ENCODE measurements at places on chromosomes 4 and X.

DNA sequence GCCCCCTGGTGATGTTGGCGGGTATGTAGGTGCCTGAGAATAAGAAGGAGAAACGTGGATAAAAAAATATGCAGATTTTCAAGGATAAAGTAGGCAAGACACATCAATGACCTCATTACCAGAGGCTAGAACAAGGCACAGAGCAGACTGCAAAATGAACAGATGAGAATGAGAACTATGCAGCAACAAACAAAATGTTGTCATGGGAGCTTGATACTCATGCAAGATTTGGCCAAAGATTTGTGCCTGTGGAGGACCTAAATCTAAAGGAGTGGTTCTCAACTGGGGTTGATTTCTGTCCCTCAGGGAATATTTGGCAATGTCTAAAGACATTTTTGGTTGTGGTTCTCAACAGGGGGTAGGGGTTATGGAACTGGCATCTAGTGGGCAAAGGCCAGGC, 177.3 kb downstream of the FRMPD4 start:
- no peak for DNase-seq

GRCh38 chrX:110992611-110993010, 103.4 kb upstream of the PAK3 start:
- peak; percentile 22 for DNase-seq

DNA sequence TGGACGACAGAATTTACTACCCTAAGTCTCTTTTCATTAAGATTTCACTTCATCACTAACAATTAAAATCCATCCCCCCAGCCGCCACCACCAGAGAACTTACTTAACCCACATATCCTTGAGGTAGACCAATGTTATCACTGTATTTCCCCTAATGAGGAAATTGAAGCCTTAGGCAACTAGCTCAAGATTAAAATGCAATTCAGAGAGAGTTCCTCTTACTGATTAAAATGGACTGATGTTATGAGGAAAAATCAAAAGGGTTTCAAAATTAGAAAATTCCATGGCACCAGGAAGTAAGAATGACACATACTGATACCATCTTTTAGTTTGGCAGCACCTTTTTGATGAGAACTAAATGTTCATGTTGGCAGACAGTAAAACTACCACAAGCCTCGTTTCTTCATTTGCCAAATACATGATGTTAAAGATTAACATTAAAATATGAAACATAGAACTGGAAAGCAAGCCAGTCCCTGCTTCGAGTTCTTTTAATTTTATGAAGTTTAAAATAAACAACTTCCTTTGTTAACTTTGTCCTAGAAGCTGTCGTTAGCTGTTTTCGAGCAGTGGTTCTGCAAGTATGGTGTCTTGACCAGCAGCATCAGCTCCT, 69.3 kb upstream of the CCDC160 start:
- DNase-seq, result no peak

- no peak for DNase-seq
These were observed 162.7 kb upstream of the MBNL3 start for GRCh38 chrX:132651421-132652086.

- DNase-seq, result no peak
These were observed 95.0 kb downstream of the BANK1 start for GRCh38 chr4:101885574-101885973.

GRCh38 chr4:151323667-151324066, 1.7 kb downstream of the SH3D19 start:
- DNase-seq, result no peak

DNA sequence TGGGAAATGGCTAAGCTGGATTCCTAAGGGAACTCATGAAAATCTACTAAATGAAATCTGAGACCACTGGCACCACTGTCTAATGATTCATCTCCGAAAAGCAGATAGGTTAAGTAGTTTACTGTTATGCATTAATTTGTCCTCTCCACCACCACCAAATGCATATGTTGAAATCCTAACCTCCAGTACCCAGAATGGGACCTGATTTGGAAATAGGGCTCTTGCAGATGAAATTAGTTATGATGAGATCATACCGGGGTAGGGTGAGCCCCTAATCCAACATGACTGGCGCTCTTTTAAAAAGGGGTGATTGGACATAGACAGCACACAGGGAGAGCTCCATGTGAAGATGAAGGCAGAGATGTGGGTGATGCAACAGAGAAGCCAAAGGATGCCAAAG, 124.9 kb upstream of the GUCY1A1 start:
- DNase-seq, result no peak

DNA sequence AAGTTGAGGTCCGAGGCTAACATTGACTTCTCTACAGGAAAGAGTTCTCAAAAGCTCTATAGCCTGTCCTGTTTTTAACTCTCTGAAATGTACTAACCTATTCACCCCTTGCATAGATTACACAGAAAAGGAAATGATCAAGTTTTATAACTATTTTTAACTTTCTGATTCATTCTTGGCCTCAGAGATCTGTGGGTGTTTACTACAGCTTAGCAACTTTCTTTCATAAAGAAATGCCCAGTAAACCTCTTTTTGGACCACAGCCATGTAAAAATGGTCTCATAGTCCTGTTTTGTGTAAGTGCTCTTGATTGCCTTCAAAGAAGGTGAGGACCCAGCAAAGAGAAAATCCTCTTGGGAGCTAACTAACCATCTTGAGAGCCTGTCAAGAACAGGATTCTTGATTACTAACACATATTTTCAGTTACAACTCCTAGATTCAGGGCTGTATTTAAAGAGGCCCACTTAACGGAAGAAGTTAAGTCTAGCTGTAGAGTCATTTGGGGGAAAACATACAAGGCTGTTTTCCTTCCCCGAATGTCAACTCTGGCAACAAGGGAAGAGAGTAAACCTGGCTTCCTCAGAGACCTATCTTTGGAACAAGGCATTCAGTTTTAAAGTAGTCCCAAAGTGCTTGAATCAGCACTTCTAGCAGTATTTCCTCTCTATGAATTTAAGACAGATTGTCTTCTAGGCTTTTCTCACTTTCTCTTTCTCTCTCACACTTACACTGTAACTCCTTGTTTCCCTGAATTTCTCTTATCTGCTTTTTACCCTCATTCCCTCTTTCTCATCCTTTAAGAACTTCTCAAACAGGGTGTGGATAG, 78.2 kb downstream of the IL21 start:
- DNase-seq, result peak; percentile 13

DNA sequence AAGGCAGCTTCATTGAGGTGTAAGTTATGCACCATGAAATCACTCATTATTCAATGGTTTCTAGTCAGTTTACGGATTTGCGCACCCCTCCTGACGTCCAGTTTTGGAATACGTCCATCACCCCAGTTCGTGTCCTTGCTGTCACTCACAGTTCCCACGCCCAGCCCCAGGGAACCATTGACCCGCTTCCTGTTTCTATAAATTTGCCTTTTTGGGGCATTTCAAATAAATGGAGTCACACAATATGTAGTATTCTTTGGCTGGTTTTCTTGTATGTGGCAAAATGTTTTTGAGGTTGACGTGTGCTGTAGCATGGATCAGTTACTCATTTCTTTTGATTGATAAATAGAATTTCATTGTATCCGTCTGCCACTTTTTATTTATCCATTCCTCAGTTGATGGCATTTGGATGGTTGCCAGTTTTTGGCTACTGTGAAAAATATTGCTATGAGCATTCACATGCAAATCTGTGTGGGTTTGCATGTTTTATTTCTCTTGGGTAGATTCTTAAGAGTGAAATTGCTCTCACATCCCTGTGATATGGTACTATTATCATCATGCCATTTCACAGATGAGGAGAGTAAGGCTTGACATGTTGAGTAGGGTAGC, 18.4 kb upstream of the SORCS2 start:
- DNase-seq, result no peak

GRCh38 chrX:80812176-80812575, 2.5 kb upstream of the BRWD3 start:
- DNase-seq, result peak; percentile 51

- DNase-seq, result no peak
These were observed 6.8 kb upstream of the SLC25A6 start for GRCh38 chrX:1398431-1399340.

- no peak for DNase-seq
These were observed 45.5 kb downstream of the JAKMIP1 start for GRCh38 chr4:6154875-6155274.

GRCh38 chr4:39166177-39166576, 16.2 kb upstream of the WDR19 start:
- DNase-seq, result no peak

DNA sequence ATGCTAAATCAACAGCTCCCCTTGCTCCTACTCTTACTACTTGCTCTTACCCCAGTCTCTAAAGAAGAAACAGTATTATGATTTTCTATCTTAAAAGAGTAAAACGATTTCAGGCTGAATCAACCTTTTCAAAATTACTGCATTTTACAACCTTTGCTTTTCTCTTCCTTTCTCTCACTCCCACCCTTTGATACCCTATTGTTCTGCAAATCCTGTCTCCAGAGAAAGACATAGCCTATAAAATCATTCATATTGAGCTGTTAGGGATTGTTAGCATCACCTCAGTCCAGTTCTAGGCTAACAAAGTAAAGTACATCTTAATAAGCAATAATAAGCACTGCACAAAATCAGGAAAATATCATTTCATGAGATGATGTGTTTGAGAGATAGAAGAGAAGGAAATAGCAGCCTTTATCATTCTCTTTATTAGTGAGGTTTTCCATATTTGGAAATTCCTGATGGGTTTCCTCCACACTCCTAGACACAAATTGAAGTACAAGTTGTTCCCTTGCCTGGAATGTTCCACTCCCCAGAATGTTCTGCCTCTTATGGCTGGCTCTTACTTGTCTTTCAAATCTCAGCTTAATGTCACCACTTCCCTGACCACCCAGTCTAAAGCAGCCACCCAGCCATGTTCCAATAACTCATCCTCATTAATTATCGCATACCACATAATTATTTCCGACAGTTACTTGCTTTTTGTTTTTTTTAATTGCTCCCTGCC, 219.7 kb downstream of the PALLD start:
- DNase-seq, result no peak

DNA sequence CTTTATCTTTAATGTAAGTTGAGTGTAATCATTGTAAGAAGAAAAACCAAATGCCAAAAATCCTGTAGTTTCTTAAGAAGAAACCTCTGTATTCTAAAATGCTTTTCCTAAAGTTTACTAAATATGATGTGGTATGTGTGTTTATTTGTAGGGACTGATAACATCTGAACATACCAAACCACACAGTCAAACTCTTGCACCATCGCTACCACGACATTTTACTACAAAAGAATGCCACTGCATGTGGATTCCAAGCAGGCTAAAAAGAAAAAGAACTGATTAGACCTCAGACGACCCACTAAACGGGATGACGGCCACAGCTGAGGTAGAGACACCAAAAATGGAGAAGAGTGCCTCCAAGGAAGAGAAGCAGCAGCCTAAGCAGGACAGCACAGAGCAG, 46.1 kb downstream of the LAS1L start:
- DNase-seq, result no peak

GRCh38 chr4:104983615-104984179, 163.0 kb upstream of the TET2 start:
- DNase-seq, result no peak

- DNase-seq, result no peak
These were observed 730 bp downstream of the VBP1 start for GRCh38 chrX:155216940-155217440.

DNA sequence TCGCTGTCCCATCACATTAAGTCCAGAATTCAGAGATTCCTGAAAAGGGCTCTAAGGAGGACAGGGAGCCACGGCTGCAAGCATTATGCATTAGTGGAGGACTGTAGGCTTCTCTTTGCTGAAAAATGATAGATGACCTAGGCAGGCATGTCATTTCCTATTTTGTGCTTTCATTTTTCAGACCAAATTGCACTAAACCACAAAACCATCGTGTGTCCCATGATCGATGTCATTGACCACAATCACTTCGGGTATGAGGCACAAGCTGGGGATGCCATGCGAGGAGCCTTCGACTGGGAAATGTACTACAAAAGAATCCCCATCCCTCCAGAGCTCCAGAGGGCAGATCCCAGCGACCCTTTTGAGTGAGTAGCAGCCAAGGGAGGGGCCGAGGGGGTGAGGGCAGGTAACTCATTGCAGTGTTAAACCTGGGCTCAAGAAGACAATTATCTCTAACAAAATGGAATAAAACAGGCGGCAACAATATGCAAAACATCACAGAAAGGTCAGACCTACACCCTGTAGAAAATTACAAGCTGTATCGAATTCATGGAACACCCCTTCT, 355.2 kb upstream of the GALNT7 start:
- no peak for DNase-seq

DNA sequence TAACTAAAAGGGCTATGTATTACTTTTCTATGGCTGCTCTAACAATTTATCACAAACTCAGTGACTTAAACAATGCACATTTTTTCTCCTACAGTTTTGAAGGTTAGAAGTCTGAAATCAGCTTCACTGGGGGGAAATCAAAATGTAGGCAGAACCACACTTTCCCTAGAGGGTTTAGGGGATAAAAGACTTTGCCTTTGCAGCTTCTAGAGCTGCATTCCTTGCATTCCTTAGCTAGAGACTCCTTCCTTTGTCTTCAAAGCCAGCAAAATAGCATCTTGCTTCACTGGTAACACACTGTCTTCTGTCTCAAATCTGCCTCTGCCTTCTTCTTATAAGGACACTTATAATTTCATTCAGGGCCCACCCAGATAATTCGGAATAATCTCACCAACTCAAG, 152.4 kb upstream of the SPIN4 start:
- DNase-seq, result no peak

DNA sequence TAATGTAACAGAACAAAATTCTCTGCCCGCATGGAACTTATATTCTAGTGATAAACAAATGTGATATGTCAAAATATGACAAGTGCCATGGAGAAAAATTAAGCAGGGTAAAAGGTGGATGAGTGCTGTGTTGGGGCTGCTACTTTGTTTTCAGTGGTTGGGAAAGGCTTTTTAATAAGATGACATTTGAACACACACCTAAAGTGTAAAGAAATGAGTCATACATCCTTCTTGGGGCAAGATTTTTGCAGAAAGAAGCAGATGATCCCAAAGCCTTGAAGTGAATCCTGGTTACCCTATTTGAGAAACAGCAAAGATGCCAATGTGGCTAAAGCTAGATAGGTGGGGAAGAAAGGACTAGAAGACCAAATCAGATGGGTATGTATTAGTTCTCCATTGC, 564.1 kb downstream of the INPP4B start:
- no peak for DNase-seq

DNA sequence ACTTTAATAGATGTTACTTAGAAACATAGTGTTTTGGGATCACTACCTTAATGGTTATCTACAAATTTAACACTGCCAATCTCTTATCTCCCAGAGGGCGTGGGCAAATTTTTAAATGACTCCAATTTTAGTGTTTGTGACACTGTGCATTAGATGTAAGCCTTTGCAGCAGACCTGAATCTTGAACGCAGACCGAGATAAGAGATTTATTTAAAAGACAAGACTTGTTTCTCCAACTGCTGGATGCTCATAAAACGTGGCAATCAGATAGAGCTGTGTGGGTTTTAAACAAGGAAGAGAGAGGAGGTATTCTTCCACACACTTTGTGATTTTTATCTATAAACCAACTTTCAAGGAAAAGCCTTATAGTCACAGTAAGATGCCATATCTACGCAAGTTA, 252.5 kb upstream of the NR3C2 start:
- DNase-seq, result no peak

- peak; percentile 61 for DNase-seq
These were observed 2.4 kb upstream of the SH3KBP1 start for GRCh38 chrX:19889582-19890342.
